CD4-positive, alpha-beta T cell treated with Interleukin-6 at 100 ng/mL for 8 hours (primary cell): ENCODE measurements at places on chromosomes 1 and 21.

- DNase-seq = no peak
Observed at GRCh38 chr1:74637296-74637695, 36.3 kb downstream of the ERICH3 start.

GRCh38 chr1:54559771-54560231, 11.8 kb downstream of the ACOT11 start:
- no peak for DNase-seq

- peak; percentile 45 for DNase-seq
Observed at GRCh38 chr1:235888119-235888643, 21.5 kb upstream of the LYST start.

DNA sequence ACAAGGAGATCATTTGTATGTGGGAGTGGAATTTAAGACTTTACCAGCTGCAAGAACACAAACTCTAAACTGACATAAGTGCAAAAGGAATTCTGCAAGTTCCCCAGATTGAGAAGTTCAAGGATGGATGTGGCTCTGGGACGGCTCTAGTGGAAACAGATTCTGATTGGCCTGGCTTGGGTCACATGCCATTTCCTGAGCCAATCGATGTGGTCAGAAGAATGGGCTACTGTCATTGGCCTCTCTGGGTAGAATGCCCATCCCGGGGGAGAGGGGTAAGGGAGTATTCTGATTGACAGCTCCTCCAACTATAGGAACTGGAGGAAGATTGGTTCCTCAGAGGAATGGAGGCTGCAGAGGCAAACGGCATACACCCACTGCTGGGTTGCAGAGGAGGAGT, 6.0 kb upstream of the IFNLR1 start:
- DNase-seq = no peak

DNA sequence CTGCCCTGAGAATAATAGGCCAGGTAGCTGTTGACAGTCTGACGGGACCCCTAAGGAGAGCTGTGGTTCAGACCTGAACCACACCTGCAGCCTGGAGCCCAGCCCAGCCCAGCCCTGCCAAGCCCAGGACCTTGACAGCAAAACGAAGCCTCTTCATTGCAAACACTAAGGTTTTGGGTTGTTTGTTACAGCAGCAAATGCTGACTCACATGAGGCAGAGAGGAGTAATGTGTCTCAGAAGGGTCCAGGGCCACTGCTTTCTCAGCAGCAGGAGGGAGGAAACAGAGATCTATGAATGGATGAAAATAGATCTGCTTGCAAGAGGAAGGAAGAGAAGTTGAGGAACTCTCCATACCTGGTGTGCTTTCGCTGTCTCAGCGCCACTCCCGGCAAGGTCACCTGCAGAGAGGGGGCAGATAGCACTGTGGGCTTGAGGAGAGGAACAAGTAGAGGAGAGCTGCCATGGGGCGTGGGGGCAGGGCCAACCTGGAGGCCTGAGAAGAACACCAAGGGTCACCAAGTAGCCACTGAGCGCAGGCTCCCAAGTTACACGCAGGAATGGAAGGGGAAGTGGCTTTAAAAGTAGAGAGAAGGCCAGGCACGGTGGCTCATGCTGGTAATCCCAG, 127.2 kb downstream of the ZNF281 start:
- DNase-seq = no peak

GRCh38 chr1:118143121-118143520, 41.9 kb downstream of the SPAG17 start:
- no peak for DNase-seq

DNA sequence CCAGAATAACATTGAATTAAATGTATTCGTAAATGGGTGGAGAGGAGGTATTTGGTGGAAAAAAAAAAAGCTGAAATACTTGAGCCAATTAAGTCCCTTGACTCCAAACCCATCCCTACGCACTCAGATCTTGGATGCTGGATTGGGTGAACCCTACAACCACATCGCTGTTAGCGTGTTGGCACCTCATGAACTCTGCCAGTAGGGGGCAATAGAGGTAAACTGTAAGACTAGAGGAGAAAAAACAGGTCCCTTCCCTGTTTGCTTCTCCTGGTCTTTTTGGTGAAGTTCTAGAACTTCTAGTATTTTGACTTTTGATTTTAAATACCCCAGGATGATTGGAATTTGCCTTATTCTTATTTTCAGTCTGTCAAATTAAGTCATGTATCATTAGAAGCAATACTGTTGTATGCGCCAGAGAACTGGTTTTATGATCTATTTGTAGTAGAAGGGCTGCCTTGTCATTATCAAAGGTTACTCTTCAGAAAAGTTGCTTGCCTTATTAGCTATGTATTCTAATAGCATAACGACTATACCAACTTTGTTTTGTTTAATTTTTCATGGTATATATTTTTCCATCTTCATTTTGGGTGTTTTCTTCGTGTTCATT, 1.9 kb upstream of the OR13G1 start:
- DNase-seq = no peak

DNA sequence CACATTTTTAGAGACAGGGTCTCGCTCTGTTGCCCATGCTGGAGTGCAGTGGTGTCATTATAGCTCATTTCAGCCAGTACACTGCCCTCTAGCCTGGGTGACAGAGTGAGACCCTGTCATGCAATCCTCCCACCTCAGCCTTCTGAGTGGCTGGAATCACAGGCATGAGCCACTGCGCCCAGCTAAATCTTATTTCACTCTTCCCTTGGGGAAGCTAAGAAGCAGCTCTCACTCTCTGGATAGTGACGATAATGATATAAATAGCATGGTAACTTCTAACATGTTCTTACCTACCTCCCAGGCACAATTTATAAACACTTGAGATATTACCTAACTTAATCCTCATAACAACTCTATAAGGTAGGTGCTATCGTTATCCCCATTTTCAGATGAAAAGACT, 24.9 kb downstream of the IQGAP3 start:
- no peak for DNase-seq

DNA sequence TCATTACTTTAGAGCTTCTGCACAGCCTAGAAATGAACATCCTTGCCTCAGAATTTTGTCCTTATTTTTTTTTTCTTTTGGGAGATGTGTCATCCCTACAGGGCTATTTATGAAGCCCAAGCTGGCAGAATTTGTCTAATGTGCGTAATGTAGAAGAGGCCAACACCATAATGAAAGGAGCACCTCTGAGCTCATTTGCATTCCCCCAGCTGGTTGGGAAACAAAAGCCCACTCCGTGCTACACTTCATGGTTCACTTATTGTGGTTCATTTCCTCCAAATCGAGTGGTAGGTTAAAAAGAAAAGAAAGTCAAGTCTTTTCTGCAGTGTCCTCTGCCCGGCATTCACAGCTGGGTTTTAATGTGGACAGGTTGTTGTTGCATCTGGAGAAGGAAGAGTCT, 73.5 kb downstream of the KAZN start:
- DNase-seq = no peak

DNA sequence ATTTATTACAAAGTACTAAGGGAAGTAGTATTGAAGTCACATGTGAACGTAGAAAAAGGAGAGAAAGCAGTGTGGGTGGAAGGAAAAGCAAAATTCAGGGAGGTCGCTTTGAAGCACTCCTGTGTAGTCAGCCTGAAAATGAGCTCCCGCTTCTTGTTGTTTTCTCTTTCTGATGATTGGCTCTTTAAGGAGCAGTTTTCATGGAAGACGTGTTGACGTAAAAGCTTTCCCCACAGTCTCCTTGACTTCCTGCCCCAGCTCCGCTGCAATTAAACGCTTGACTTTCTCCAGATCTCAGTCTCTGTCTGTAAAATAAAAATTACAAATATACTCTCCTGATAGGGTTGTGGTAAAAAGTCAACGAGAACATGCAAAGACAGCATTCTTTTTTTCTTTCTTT, 661.5 kb upstream of the ZP4 start:
- DNase-seq = no peak

- no peak for DNase-seq
Observed at GRCh38 chr1:172588296-172589291, 55.6 kb downstream of the SUCO start.

DNA sequence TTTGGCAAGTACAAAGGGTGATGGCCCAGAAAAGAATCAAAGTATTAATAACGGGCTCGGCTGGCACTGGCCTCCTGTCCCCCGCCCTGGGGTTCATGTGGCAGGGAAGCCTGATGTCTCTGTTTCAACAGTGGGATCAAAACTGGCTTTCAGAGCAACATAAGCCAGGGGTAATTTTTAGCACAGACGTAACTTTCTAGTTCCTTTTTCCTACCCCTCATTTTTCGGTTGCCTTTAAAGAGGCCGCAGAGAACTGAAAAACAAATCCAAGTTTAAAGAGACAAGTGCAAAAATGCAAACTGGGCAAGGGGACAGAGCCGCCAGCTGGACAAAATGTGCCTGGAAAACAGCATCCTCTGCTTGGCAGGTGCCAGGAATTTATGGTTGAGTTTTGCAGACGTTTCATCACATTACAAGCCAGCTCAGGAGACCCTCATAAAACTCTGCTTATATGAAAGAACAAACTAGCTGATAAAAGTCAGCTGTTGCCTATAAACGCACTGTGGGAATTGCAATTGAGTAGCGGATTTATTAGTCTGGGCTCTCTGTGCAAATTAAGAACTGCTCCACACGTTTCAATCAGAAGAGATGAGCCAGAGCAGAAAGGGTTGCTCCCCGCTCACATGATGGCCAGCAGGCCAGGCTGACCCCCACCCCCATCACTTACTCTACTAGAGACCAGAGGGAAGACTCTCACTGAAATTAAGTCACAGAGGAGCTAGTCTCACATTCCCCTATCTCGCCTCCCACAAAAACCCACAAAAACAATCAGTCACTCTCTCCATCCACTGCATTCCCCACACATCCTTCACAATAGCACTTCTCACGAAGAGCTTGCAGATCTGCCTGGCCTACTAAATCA, 15.8 kb upstream of the CDCA8 start:
- no peak for DNase-seq

- DNase-seq = no peak
Observed at GRCh38 chr1:210557426-210558077, 228.8 kb downstream of the HHAT start.

GRCh38 chr1:245465666-245466065, 310.9 kb downstream of the KIF26B start:
- no peak for DNase-seq

- DNase-seq = no peak
Observed at GRCh38 chr1:226609836-226610455, 61.4 kb downstream of the STUM start.

DNA sequence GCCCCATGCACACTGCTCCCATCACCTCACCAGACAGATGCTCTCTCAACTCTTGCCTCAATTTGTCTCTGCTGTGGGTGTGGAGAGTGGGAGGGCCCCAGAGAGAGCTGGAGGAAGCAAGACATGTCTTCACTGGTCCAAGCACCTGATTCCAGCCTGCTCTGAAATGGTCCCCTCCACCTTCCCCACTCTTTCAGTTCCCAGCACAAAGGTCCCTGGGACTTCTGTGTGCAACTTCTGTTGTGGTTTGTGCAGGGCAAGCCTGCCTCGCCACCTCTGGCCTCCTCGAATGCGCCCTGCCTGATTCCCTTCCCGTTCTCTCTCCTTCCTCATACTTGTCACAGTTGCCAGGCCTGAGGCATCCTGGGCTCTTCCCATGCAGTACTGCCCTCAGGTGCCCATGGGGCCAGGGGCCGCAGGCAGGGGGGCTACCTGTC, 119.3 kb downstream of the SYT2 start:
- no peak for DNase-seq

DNA sequence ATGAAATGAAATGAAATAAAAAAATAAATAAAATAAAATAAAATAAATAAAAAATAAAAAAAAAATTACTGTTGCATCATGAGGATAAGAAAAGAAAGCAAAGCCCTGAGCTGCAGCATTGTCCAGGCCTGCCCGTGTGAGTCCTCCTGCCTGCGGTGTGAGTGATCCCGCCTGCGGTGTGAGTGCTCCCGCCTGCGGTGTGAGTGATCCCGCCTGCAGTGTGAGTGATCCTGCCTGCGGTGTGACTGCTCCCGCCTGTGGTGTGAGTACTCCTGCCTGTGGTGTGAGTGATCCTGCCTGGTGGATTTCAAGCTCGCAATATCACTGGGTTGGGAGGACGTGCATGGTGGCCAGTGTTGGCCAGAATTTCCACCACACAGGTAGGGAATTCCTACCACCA, 22.4 kb upstream of the PTTG1IP start:
- no peak for DNase-seq

DNA sequence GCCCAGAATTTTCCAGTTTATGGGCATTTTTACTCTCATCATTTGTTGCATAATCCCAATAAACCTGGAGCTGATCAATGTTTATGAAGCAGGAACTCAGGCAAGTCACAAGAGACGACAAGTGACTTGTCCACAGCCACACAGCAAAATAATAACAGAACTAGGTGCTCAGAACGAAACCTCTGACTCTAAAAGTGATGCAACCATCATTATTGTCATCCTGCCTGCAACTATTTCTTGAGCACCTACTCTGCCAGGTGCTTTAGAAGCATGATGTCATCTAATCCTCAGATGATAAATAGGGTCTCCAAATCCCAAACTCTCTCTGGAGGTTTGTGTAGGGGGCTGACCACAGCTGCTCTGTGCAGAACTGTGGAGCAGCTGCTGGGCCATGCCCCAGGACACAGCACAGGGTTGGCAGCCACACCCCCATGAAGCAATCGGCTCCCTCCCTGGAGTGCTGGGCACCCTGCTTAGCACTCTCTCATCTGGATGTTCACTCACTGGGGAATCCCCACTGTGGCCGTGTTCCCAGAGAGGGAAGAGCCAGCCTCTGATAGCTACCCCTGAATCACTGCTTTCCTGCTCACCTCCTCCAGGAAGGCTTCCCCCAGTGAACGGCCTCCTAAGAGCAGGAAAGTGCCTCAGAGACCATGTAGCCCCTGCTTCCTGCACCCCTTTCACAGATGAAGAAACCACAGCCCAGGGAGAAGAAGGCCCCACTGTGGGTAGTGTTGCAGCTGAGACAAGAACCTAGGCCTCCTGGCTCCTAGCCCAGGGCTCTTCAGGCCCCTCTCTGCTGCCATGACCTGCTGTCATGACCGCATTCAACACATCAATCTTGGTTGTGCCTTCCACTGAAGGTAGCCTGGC, 2.1 kb downstream of the TTC22 start:
- DNase-seq = no peak

DNA sequence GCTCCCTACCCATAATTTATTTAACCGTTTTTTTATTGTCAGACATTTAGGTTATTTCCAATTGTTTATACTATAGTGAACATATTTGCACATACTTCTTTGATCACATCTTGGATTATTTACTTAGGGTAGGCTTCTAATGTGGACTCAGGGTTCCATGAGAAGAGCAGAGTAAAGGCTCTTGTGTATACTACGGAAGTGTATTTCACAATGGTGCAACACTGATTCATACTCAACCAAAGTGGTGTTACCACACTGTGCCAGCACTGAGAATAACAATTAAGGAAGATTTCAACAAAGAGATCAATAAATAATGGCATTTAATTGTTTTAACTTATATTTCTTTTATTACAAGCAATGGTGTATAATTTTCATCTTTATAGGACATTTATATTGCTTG, 251.2 kb downstream of the ZNF326 start:
- no peak for DNase-seq

- DNase-seq = no peak
Observed at GRCh38 chr21:14526836-14527695, 19.0 kb downstream of the SAMSN1 start.

- DNase-seq = no peak
Observed at GRCh38 chr21:34511787-34512455, at the start of gene KCNE1. Gene KCNE1, minus strand, starts transcription at chr21:34512210. Its CDS starts 62,576 bp downstream, at chr21:34449634.

GRCh38 chr1:244367399-244368114, 84.2 kb downstream of the ADSS2 start:
- DNase-seq = no peak

- DNase-seq = no peak
Observed at GRCh38 chr1:182930985-182931384, 22.0 kb downstream of the SHCBP1L start.
